ENCODE measurements at places on chromosomes 12 and 14. TPM values are rescaled to one million over a fixed set of nuclear protein-coding genes. Genes with fewer than 3 reads are reported as not detected.
A peak's percentile ranks its signal among the peaks of the same experiment; 100 is the strongest.

KCNK13 gene
- total RNA-seq: not detected

GRCh38 chr12:49200919-49201594 is 12.2 kb upstream of the TUBA1A start:
- DNase-seq: no peak
- H3K36me3 ChIP-seq: no peaks in the 10 kb centered on the region
- H3K27ac ChIP-seq: peak overlapping the region; percentile 14

DNA sequence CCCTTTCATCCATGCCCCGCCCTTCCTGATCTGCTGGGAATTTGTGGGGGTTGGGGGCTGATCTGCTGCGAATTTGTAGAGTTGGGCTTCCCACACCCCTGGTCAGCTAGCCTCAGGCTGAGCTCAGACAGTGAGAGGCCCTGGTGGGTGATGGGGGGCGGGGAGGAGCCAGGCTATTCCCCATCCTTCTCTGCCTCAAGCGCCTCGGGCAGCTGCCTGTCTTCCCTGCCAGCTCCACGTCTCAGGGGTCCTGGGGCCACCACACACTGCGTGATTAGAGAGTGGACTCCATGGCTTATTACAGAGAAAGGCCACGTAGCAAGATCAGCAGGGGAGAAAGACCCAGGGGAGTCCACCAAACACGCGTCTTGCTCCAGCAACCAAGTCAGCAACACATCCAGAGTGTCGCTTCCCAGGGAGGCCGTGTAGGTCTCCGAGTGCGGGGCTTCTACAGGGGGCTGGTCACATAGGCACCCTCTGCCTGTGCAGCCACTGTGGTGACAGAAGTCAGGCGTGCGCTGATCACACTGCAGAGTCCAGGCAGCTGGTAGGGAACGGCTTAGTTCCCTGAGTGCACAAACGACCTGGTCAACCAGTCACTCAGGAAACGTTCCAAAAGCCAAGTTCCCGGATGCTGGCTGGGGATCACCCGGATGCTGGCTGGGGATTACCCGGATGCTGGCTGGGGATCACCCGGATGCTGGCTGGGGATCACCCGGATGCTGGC is 254.4 kb upstream of the SFSWAP start:
- H3K27ac ChIP-seq: no peak overlapping the region
- H3K27me3 ChIP-seq: peaks cover 6% of the 10 kb centered on the region
- no peaks in the 10 kb centered on the region for H3K36me3 ChIP-seq
- DNase-seq: no peak
- H3K4me3 ChIP-seq: no peak overlapping the region

DNA sequence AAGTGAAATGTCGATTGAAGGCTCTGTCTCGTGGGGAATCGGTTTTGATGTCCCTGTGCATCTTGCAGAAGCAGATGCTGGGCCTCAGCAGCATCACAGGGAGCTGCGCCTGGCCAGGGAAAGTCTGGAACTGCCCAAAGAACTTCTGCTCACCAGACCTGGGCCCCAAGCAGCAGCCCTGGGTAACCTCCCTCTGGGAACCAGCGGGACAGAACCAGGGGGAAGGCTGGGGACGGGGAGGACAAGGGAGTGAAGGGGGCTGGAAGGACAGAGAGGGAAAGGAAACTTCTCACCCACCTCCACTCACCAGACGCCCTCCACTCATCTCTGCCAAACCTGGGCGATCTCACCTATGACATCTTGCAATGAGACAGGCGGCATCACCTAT is 26.8 kb upstream of the C14orf180 start:
- H3K27ac ChIP-seq: no peak overlapping the region
- H3K36me3 ChIP-seq: no peaks in the 10 kb centered on the region
- H3K4me1 ChIP-seq: no peaks in the 10 kb centered on the region

- H3K36me3 ChIP-seq: no peaks in the 10 kb centered on the region
- no peak overlapping the region for H3K4me3 ChIP-seq
- no peak for DNase-seq
- peaks cover 7% of the 10 kb centered on the region for H3K27me3 ChIP-seq
Observed at GRCh38 chr12:70695361-70696023, 58.3 kb upstream of the PTPRB start.

DNA sequence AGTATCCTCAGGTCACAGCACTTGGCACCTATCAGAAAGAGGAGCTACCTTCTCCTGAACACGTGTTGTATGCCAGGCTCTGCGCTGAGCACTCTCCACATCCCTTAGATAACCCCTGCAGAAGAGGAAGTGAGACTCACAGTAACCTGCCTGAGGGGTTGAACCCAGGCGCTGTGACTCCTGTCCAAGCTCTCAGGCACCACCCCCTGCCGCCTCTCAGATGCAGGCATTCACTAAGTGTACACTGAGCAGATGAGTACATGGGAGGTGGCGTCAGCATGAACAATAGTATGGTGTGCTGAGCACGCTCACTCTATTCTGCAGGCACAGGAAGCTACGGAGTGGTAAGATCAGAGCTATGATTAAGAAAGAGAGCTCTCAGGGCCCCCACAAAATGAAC is 21.0 kb upstream of the RIC8B start:
- no peaks in the 10 kb centered on the region for H3K27me3 ChIP-seq
- peak; percentile 51 for DNase-seq
- peaks cover 26% of the 10 kb centered on the region for H3K4me1 ChIP-seq
- H3K27ac ChIP-seq: peak overlapping the region; percentile 80

KRT2 gene
- total RNA-seq: 0.10 TPM

- H3K36me3 ChIP-seq: no peaks in the 10 kb centered on the region
- DNase-seq: no peak
- no peak overlapping the region for H3K4me3 ChIP-seq
- peaks cover 25% of the 10 kb centered on the region for H3K27me3 ChIP-seq
Observed at GRCh38 chr12:109611223-109611622, 37.6 kb downstream of the MVK start.

- DNase-seq: no peak
- H3K27ac ChIP-seq: peak overlapping the region; percentile 82
- H3K27me3 ChIP-seq: no peaks in the 10 kb centered on the region
- H3K36me3 ChIP-seq: no peaks in the 10 kb centered on the region
Observed at GRCh38 chr12:52022841-52023181, 16.1 kb downstream of the TAMALIN start.

RTN1 gene
- total RNA-seq: not detected

CLBA1 gene
- 0.77 TPM for total RNA-seq

TRIM9 gene
- total RNA-seq: 0.30 TPM

GRCh38 chr12:1496162-1496900 is 98.0 kb downstream of the FBXL14 start:
- peaks cover 3% of the 10 kb centered on the region for H3K36me3 ChIP-seq
- DNase-seq: no peak
- H3K27ac ChIP-seq: no peak overlapping the region
- H3K4me1 ChIP-seq: no peaks in the 10 kb centered on the region

DNA sequence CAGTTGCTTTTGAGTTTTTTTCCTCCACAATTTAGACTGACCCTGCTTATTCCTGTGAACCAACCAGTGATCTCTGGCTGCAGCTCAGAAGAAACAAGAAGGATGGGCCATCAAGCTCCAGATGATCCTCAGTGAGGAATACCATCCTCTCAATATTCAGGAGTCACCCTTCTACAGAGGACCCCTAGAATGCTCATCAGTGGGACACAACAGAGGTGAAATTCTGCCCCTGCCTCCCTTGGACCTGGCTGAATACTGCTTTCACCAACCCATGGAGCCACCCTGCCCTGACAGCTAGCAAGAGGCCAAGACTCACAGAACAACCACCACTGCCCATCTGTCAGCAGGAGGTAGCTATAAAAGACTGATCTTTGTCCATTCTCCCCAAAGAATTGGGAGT is 9.2 kb upstream of the DHRS2 start:
- peaks cover 1% of the 10 kb centered on the region for H3K36me3 ChIP-seq
- no peak for DNase-seq
- peaks cover under 1% of the 10 kb centered on the region for H3K4me1 ChIP-seq
- H3K27me3 ChIP-seq: peaks cover 4% of the 10 kb centered on the region
- no peak overlapping the region for H3K27ac ChIP-seq

DNA sequence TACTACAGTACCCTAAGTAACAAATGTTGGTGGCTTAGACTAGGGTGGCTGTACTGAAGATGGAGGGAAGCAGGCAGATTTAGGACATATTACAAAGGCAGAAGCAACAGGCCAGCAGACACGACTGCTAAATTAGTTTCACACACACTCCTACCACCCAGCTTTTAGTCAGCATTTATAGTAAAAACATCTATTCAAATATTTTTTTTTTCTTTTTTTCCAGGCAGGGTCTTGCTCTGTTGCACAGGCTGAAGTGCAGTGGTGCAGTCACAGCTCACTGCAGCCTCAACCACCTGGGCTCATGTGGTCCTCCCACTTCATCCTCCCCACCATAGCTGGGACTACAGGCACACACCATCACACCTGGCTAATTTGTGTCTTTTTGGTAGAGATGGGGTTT is 72.9 kb downstream of the CDK17 start:
- peaks cover 58% of the 10 kb centered on the region for H3K36me3 ChIP-seq
- H3K4me1 ChIP-seq: peaks cover 46% of the 10 kb centered on the region
- peak overlapping the region; percentile 42 for H3K27ac ChIP-seq
- DNase-seq: no peak
- no peak overlapping the region for H3K4me3 ChIP-seq
- H3K27me3 ChIP-seq: no peaks in the 10 kb centered on the region

GRCh38 chr12:116565963-116566362 is 6.8 kb downstream of the MAP1LC3B2 start:
- no peak overlapping the region for H3K27ac ChIP-seq
- no peak for DNase-seq

GRCh38 chr12:52320784-52321400 is at the start of gene KRT83:
Gene KRT83 (minus strand): TSS chr12:52321398. CDS start chr12:52321335, 63 bp downstream.
- no peak within 1 kb of the TSS for H3K4me3 ChIP-seq
- H3K4me1 ChIP-seq: no peaks in the 10 kb centered on the region
- H3K27ac ChIP-seq: no peak within 1 kb of the TSS

SERPINA1 gene
- 4.4 TPM for total RNA-seq

DDX24 gene
- 211 TPM for total RNA-seq

- DNase-seq: no peak
- H3K4me1 ChIP-seq: no peaks in the 10 kb centered on the region
- H3K4me3 ChIP-seq: no peak overlapping the region
- H3K27ac ChIP-seq: no peak overlapping the region
- H3K27me3 ChIP-seq: no peaks in the 10 kb centered on the region
Observed at GRCh38 chr12:88782351-88782750, 202.1 kb upstream of the KITLG start.

SMOC1 gene
- total RNA-seq: not detected

- H3K4me1 ChIP-seq: no peaks in the 10 kb centered on the region
- H3K4me3 ChIP-seq: no peak overlapping the region
- H3K27me3 ChIP-seq: peaks cover 16% of the 10 kb centered on the region
- H3K27ac ChIP-seq: no peak overlapping the region
Observed at GRCh38 chr12:66418908-66419307, 116.6 kb downstream of the HELB start.

GRCh38 chr14:77228056-77228455 is 43.0 kb downstream of the NGB start:
- no peak for DNase-seq
- H3K4me1 ChIP-seq: no peaks in the 10 kb centered on the region
- H3K36me3 ChIP-seq: no peaks in the 10 kb centered on the region
- H3K27ac ChIP-seq: no peak overlapping the region
- H3K27me3 ChIP-seq: peaks cover 5% of the 10 kb centered on the region

All from activated CD4-positive, alpha-beta T cell treated with anti-CD3 and anti-CD28 coated beads, Interleukin-2, amount 10 ng/mL, durations not matched to agents 7 days and 5 days (primary cell).